ENCODE measurements at places on chromosomes 11 and 22. TPM values are rescaled to one million over a fixed set of nuclear protein-coding genes. Genes with fewer than 3 reads are reported as not detected.

Gene OR51B2
- not detected for total RNA-seq

Gene KCNJ5
- 0.59 TPM for total RNA-seq

Gene MPEG1
- total RNA-seq = 2.1 TPM

- DNase-seq = no peak
Observed at GRCh38 chr11:130721023-130721681, 195.1 kb downstream of the SNX19 start.

GRCh38 chr11:10497371-10498021 lies 42.4 kb downstream of the AMPD3 start:
- DNase-seq = peak; percentile 6

GRCh38 chr11:67120881-67121710 lies 2.0 kb downstream of the KDM2A start:
- DNase-seq = peak; percentile 38

DNA sequence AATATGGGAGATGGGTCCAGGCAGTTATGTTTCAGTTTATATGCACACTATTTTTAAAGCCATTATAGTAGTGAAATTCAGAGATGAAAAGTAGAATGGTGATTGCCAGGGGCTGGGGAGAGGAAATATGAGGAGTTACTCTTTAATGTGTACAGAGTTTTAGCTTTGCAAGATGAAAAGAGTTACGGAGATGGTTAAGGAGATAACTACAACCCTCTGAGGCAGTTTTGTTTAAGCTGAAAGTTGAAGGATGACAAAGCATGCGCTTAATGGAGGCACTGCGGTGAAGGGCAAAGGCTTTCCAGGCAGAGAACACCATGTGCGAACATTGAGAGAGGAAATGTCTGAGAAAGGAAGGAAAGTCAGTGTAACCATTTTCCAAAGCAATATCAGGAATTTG lies 18.2 kb upstream of the BMAL1 start:
- no peak for DNase-seq

GRCh38 chr22:36068776-36069344 lies 40.2 kb upstream of the RBFOX2 start:
- DNase-seq = no peak
